ENCODE measurements at places on chromosomes 12 and 14. TPM values are rescaled to one million over a fixed set of nuclear protein-coding genes. Genes with fewer than 3 reads are reported as not detected.
A peak's percentile ranks its signal among the peaks of the same experiment; 100 is the strongest.

DNA sequence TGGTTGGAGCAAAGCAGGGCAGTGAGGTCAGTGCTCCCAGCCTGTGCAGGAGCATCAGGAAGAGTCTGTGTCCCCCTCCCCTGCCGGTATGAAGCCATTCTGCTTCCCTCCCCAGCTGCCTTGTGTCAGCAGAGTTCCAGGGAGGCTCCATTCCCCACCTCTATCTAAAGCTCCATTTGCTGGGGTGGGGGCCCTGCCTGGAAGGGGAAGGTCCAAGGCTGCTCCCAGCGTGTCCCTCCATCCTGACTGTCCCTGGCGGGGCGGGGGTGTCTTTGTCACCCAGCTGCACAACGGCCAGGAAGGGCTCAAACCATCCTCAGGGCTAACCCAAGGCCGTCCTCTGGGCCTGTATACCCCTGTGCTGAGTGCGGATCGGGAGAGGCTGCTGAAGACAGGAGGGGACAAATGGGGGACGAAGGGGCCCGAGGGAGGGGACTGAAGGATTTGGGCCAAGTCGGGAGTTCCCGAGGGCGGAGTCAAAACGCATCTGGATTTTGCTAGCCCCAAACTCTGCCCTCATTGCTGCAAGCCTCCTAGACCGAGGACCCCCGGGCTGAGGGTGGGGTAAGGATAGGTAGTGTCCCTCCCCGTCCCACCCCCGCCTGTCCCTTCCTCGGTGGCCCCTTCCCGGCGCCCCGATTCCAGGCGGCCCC lies 748 bp upstream of the ACVRL1 start:
- H3K36me3 ChIP-seq: no peaks in the 10 kb centered on the region
- peak overlapping the region; percentile 46 for H3K27ac ChIP-seq
- H3K27me3 ChIP-seq: no peaks in the 10 kb centered on the region
- H3K4me1 ChIP-seq: peaks cover 26% of the 10 kb centered on the region

- H3K27ac ChIP-seq: peak overlapping the region; percentile 88
- H3K4me1 ChIP-seq: peaks cover 4% of the 10 kb centered on the region
- H3K4me3 ChIP-seq: no peak overlapping the region
- no peak for DNase-seq
- H3K27me3 ChIP-seq: peaks cover 11% of the 10 kb centered on the region
- no peaks in the 10 kb centered on the region for H3K36me3 ChIP-seq
These were observed 388.6 kb downstream of the BCAT1 start for GRCh38 chr12:24560192-24560775.

DNA sequence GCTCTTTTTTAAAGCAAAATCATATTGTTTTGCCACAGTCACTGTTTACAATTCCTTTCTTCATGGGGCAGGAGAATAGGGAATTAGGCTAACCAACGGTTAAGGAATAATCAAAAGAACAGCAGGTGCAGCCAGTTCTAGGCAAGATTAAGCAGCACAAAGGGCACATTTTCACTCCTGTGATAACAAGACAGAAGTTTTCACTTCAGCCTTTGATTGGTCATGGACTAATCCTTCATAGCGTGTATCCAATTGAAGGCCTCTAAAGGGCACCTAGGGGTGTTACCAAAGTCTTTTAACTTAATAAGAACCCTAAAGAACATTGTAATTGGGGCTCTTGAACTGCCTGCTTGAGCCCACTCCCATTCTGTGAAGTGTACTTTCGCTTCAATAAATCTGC lies 206.9 kb upstream of the AMIGO2 start:
- H3K36me3 ChIP-seq: no peaks in the 10 kb centered on the region
- H3K4me3 ChIP-seq: no peak overlapping the region
- no peak for DNase-seq

DNA sequence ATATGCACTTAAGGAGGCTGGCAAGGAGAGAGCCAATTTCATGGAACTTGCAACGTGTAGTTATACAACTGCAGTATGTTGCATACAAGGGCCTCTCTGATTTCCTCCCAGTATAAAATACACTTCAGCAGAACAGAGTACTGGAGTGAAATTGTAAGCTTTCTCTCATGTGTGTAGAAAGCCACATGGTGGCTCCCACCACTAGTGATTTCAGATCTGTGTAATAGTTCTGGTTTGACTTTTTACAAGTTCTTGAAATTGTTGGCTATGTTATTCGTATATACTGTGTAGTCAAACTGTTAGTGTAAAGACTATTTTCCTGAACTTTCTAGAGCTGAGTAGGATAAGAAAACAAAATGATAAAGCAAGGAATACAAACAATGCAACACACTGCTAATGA lies 16.4 kb upstream of the LMO3 start:
- no peaks in the 10 kb centered on the region for H3K4me1 ChIP-seq
- no peaks in the 10 kb centered on the region for H3K36me3 ChIP-seq
- no peak overlapping the region for H3K27ac ChIP-seq
- no peaks in the 10 kb centered on the region for H3K27me3 ChIP-seq

DNA sequence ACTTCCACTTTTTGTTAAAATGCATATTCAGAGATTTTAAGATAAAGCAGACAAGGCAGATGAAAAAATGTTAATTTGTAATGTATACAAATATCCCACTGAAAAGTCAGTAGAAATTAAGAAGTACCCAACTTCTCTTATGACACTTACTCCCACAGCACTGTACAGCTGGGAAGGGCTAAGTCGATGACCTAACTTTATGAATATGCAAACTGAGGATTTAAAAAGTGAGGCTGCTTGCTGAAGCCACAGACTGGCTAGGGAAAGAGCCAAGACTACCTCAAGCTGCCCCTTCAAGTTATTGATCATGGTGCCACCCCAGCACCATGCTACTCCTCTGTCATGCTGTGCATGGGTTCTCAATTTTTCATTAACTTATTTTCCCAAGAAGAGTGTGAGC lies 17.0 kb downstream of the PPM1H start:
- H3K4me1 ChIP-seq: peaks cover 14% of the 10 kb centered on the region
- H3K27me3 ChIP-seq: no peaks in the 10 kb centered on the region
- no peaks in the 10 kb centered on the region for H3K36me3 ChIP-seq
- DNase-seq: no peak

- peaks cover 32% of the 10 kb centered on the region for H3K4me1 ChIP-seq
- no peaks in the 10 kb centered on the region for H3K27me3 ChIP-seq
- H3K4me3 ChIP-seq: no peak overlapping the region
- peaks cover 4% of the 10 kb centered on the region for H3K36me3 ChIP-seq
- no peak for DNase-seq
These were observed 8.4 kb upstream of the PNMA1 start for GRCh38 chr14:73722581-73722980.

GRCh38 chr12:19694627-19695026 lies 255.3 kb downstream of the AEBP2 start:
- H3K27me3 ChIP-seq: no peaks in the 10 kb centered on the region
- no peak overlapping the region for H3K4me3 ChIP-seq
- DNase-seq: no peak
- no peaks in the 10 kb centered on the region for H3K4me1 ChIP-seq

DNA sequence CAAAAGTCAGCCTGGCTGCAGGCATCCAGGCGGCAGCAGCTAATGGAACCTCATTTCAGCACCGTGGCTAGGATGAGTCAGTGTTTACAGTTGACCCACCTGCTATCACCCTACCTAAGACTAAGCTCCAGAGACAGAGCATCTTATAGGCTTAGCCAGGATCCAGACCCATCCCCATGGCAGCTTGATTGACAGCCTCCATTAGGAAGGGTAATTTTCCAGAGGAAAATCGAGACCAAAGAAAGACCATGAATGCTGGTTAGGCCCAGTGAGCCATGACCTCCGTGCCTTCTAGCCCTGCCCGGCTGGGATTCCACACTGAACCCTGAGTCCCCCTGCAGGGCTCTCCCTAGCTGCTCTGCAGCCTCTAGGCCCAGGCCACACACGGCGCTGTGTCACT lies 38.7 kb downstream of the TUNAR start:
- no peaks in the 10 kb centered on the region for H3K4me1 ChIP-seq
- H3K4me3 ChIP-seq: no peak overlapping the region
- no peaks in the 10 kb centered on the region for H3K36me3 ChIP-seq
- no peaks in the 10 kb centered on the region for H3K27me3 ChIP-seq

GRCh38 chr12:55957106-55957859 lies 8.6 kb downstream of the PMEL start:
- H3K36me3 ChIP-seq: no peaks in the 10 kb centered on the region
- DNase-seq: no peak
- peaks cover 18% of the 10 kb centered on the region for H3K4me1 ChIP-seq
- H3K4me3 ChIP-seq: no peak overlapping the region
- H3K27ac ChIP-seq: no peak overlapping the region
- no peaks in the 10 kb centered on the region for H3K27me3 ChIP-seq

GRCh38 chr12:76201758-76202157 lies 117.3 kb upstream of the NAP1L1 start:
- DNase-seq: no peak
- H3K4me3 ChIP-seq: no peak overlapping the region
- H3K36me3 ChIP-seq: no peaks in the 10 kb centered on the region
- no peaks in the 10 kb centered on the region for H3K4me1 ChIP-seq

DNA sequence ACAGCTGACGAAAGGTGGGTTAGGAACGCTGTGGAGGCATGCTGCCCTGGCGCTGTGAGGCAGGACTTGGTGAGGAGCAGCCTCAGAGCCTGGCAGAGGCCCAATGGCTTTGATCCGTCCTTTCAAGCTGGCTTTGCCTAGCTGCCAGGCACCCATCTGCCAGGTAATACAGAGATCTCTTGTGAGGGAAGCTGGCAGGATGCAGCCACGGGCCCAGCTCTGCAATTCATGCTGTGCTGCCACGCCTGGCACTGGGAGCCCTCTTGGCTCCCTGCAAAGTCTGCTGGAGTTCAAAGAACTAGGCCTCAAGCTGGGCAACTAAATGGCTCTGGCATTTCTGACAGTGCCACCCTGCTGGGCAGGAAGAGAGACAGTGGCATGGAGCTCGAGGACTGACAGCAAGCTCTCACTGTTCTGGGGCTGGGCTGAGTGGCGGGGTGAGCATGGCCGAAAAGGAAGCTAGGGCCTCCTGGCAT lies 18.7 kb downstream of the IQSEC3 start:
- H3K36me3 ChIP-seq: no peaks in the 10 kb centered on the region
- no peak overlapping the region for H3K27ac ChIP-seq
- H3K4me3 ChIP-seq: no peak overlapping the region
- no peaks in the 10 kb centered on the region for H3K4me1 ChIP-seq
- H3K27me3 ChIP-seq: peaks cover 13% of the 10 kb centered on the region

DNA sequence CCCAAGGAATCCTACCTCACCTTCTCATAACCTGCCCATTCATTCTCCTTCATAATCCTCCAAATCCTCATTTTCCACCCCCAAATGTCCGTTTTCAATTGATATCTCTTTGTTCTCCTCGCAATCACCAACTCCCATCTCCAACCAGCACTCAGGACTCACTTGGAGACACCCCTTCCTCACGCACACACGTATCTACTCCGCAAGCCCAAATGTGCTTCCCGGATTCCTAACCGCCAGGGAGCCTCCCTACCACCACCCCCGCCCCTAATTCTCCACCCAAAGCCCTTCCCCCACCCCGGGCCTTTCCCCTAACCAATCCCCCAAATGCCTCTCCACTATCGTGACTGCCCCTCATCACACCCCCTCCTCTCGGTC lies 304 bp downstream of the KCTD10 start:
- H3K4me1 ChIP-seq: peaks cover 4% of the 10 kb centered on the region
- no peaks in the 10 kb centered on the region for H3K36me3 ChIP-seq
- peak overlapping the region; percentile 79 for H3K4me3 ChIP-seq
- H3K27me3 ChIP-seq: no peaks in the 10 kb centered on the region

DNA sequence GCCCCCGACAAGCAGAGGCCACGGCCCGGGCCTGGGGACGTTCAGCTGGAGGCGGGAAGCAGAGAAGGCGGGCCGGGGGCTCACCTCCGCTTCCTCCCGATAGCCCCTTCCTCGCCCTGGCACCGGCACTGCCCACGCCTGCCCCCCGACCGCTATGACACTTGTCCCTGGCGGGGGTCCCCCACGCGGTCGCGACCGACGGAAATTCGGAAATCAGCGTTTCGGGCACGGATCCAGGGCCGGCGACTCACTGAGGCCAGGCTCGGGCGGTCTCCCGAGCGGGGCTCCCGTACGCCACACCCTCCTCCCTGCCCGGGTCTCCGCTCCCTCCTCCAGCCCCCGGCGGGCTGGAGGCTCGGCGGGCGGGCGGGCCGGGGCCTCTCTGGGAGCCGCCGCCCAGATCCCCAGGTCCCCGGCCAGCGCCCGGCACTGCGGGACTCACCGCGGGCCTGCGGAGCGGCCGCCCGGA lies 581 bp downstream of the PITPNM2 start:
- H3K4me1 ChIP-seq: peaks cover 26% of the 10 kb centered on the region
- H3K27me3 ChIP-seq: no peaks in the 10 kb centered on the region
- peak overlapping the region; percentile 39 for H3K4me3 ChIP-seq

DNA sequence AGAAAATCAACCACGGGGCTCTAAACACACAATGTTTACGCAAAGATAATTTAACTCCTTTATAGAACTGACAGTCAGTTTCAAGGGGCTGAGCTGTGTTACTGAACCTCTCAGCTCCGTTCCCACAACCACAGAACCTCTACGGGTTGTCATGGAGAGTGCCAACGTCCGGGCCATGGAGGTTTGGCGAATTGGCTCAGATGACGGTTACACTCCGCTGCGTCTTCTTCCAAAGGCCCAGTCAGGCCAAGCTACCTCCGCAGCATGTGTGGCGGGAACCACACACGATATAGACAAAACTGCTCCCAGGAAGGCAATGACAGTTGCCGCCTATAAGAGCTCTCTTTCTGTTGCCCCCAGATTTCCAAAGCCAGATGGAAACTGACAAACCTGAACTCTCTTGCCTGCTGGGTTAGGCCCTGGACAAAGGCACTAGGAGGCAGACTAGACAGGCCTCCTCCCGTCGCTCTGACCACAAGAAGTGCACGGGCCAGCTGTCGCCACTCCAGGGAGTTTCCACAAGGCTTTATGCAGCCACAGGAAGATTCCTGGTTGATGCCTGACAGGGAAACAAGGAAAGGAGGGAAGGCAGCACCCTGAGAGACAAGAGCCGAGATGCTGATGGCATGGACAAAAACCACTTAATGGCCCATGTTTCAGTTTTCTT lies 30.3 kb downstream of the CCDC88C start:
- H3K4me1 ChIP-seq: peaks cover 7% of the 10 kb centered on the region
- DNase-seq: no peak
- H3K27ac ChIP-seq: no peak overlapping the region
- no peak overlapping the region for H3K4me3 ChIP-seq
- no peaks in the 10 kb centered on the region for H3K36me3 ChIP-seq

DNA sequence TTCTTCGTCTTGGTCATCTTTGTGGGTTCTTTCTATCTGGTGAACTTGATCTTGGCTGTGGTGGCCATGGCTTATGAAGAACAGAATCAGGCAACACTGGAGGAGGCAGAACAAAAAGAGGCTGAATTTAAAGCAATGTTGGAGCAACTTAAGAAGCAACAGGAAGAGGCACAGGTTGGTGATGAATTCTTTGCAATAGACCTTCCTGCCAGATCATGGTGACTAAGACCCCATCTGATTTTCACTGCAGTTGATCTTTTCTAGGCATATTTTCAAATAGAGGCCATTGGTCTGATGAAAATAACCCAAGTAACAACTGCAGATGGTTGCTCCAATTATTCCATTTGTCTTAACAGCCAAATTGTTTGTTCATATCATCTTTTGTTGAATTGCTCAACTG lies 114.4 kb downstream of the SCN8A start:
- no peak for DNase-seq
- H3K27me3 ChIP-seq: no peaks in the 10 kb centered on the region
- H3K4me1 ChIP-seq: no peaks in the 10 kb centered on the region
- no peaks in the 10 kb centered on the region for H3K36me3 ChIP-seq

- H3K4me3 ChIP-seq: no peak overlapping the region
- H3K36me3 ChIP-seq: no peaks in the 10 kb centered on the region
- no peak overlapping the region for H3K27ac ChIP-seq
- no peak for DNase-seq
- H3K27me3 ChIP-seq: no peaks in the 10 kb centered on the region
These were observed 8.4 kb downstream of the ASIC1 start for GRCh38 chr12:50065726-50066310.

The METTL25 gene
- 12.5 TPM for polyA plus RNA-seq

The ABHD12B gene
- polyA plus RNA-seq: not detected

The PDZRN4 gene
- 2.2 TPM for polyA plus RNA-seq

The RBP5 gene
- 23.0 TPM for polyA plus RNA-seq

The CLEC7A gene
- 1.3 TPM for polyA plus RNA-seq

The GALNT9 gene
- polyA plus RNA-seq: 4.7 TPM

The NGB gene
- polyA plus RNA-seq: not detected

The NRL gene
- polyA plus RNA-seq: 3.3 TPM

Measured in hepatocyte (in vitro differentiated cells).